ENCODE measurements at places on chromosomes 1 and 21.

DNA sequence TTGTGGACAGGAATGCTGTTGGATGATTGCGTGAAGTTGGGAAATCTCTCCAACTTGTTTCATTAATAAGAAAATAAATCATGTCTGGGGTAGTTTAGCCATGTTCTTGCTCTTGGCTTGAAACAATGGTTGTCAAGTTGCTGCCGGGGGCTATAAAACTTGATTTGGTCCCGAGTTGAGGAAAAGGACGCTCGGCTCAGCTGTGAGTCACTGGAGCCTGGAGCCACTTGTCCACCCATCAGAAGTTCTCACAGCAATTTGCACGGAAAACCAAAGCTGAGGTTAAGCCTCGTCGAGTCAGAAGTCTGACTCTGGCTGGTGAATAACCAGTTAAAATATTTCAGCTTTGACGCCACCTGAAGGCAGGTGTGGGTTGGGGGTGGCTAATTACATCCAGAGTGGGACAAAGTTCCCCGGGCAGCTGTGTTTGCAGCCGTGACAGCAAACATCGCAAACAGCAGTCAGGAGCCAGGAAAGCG lies 19.7 kb upstream of the RIPK4 start:
- no peak for DNase-seq

GRCh38 chr1:113551728-113552127 lies 161.4 kb downstream of the MAGI3 start:
- DNase-seq = no peak

GRCh38 chr21:20800106-20800505 lies 198.1 kb upstream of the NCAM2 start:
- DNase-seq = no peak

- no peak for DNase-seq
Observed at GRCh38 chr1:151294742-151295462, 12.8 kb downstream of the ZNF687 start.

GRCh38 chr1:41766041-41766440 lies 152.7 kb downstream of the HIVEP3 start:
- no peak for DNase-seq

GRCh38 chr1:96918406-96918805 lies 196.8 kb downstream of the PTBP2 start:
- no peak for DNase-seq

GRCh38 chr1:174791863-174792262 lies 207.9 kb upstream of the CACYBP start:
- DNase-seq = no peak

- DNase-seq = no peak
Observed at GRCh38 chr1:156894001-156894400, 483 bp downstream of the PEAR1 start.

GRCh38 chr1:198647055-198647454 lies 8.2 kb downstream of the PTPRC start:
- no peak for DNase-seq

DNA sequence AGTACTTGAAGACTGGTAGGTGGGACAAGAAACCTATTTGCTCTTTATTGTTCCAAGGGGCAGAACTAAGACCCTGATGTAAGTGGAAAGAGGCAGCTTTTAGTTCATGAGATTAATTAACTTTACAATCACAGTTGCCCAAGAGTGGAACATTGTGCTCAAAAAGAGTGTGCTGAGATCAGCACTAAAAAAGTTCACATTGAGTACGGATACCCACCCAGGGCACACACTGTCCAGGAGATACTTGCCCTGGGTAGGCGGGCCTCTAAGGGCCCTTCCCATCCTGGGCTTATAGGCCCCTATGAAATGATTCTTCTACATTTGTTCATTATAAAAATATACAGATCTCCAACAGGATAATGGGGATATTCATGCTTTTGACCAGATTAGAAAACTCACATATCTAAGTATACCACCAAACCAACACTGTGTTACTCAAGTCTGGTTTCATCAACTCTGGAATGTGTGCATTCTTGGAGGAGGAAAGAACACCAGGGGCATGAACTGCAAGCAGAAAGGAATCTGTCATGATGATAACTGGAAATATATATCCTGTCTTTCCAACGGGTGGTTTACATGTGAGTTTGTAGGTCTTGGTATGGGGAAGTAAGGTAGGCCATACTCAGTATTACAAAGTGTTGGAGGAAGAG lies 626.2 kb downstream of the SMYD3 start:
- no peak for DNase-seq

DNA sequence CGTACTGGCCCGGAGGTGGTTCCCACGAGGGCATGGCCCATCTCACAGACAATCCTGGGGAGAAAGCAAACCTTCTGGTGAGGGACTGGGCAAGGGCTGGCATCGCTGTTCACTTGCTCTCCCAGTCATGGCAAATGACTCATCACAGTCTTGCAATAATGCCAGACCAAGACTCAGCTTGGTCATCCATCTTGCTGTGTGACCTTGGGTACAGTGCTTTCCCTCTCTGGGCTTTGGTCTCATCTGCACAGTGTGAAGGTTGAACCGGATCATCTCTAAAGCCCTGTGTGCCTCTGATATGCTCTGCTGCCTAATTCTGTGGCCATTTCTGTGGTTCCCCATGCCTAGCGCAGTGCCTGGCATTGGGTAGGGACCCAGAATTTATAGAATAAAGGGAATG lies 143.6 kb upstream of the CD34 start:
- no peak for DNase-seq

DNA sequence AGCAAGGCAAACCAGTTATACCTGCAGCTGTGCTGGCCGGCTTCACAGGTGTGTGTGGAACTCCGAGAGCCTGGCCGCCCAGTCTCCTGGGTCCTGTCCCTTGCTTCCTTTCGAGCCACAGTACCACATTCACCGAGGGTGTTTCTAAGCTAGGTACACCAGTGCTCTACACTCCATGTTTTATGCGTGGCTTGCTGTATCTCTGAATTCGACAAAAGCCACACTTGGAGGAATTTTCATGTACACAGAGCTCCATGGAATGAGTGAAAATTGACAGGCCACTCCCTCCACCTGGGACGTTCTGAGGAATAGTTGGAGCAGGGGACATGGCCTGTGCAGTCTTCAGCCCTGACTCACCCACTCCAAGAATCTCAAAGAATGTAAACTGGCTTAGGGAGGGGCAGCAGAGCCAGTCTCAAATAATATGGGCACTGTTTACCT lies 14.0 kb downstream of the ETS2 start:
- DNase-seq = no peak

DNA sequence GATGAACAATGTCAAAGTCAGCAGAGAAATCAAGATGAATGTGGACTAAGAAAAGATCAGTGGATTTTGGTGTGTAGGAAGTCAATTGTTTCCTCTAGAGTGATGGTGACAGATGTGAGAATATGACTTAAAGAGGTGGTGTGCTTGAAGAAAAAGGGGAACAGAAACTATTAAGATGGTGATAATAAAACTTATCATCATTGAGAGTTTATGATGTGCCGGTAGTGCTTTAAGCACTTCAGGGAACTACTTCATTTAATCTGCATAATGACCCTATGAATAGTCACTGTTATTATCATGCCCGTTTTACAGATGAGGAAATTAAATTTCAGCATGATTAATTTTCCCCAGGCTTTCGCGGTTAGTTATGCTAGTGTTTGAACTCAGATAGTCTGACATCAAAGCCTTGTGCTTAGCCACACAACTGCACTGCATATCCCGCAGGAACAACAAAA lies 246.9 kb upstream of the LRRC7 start:
- no peak for DNase-seq

- DNase-seq = no peak
Observed at GRCh38 chr1:74673351-74674111, at the start of gene ERICH3. Gene ERICH3, minus strand, starts transcription at chr1:74673792. Its CDS starts 273 bp downstream, at chr1:74673519.

DNA sequence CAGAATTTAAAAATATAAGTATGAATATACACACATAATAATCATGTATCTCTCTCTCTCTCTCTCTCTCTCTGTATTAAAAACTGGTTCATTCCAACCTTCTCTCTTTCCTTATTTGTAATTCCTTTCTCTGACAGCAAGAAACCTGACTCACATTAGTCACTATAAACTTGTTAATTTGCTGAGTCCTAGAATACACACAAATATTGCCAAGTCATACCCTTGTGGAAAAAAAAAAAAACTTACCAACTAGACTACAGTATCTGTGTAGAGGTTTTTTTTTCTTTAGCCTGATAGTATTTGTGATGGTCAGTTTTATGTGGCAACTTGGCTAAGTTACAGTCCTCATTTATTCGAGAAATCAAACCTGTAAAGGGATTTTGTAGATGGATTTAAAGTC lies 26.3 kb upstream of the NHLH2 start:
- DNase-seq = no peak

DNA sequence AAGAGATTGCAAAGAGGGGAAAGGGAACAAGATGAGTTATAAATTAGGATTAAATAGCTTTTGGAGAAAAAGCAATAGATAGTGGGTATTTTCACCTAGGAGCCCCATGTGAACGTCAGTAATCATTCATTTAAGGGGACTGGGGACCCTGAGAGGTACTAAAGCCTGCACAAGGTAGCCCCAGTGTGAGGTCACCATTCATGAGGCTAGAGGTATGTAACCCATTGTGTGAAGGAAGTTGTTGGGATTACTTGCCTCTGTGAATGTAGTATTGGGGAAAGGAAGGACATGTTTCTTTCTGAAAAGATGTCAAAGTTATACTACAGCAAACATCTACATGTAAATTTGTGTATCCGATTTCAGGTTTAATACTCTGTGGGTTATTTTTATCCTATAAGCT lies 276.8 kb downstream of the TBX15 start:
- no peak for DNase-seq

- DNase-seq = no peak
Observed at GRCh38 chr1:221916176-221916575, 174.3 kb upstream of the DUSP10 start.

GRCh38 chr1:157695417-157695816 lies 5.2 kb downstream of the FCRL3 start:
- DNase-seq = no peak

- DNase-seq = no peak
Observed at GRCh38 chr1:84550826-84551225, 23.4 kb downstream of the CTBS start.

GRCh38 chr1:179753061-179753460 lies 10.0 kb downstream of the FAM163A start:
- no peak for DNase-seq

DNA sequence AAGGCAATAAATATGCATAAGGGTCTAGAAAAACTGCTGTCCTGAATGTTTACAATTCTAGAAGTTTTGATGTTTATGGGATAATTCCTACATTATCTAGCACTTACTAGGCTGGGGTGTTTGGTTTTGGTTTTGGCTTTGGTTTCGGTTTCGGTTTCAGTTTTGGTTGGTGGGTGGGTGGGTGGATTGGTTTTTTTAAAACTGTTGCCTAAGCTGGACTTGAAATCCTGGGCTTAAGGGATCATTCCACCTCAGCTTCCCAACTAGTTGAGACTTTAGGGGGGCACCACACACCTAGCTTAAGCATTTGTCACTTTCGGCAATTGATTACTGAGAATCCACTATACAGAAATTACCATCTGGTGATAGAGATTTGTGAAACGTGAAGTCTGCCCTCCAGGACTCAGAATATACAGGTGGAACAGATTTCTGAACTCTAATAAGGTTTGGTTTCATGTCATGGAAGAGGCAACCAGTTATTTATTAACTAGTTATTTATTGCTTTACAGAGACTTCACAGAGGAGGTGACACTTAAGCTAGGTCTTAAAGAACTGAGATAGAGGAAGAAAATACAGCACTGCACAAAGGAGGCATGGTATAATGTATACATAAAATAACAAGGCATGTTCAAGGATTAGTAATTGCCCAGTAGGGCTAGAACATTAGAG lies 69.6 kb downstream of the PIK3R3 start:
- no peak for DNase-seq

- DNase-seq = no peak
Observed at GRCh38 chr1:117710710-117711109, 104.9 kb downstream of the TENT5C start.

DNA sequence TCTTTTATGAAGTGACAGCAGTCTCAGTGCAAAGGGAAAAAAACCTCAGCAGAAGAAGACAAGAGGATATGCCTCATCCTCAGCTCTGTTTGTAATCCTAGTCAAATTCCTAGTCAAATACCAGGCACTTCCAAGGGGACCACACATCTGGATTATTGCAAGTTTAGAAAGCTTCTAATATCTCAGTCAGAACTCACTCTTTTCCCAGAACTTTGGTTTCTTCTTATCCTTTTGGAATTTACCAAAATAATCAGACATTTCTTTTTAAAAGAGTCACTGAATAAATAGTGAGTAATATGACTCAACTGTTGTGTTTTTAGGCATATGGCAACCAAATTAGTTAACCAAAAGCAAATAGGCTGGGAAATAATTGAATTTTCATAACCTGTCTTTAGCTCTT lies 47.8 kb downstream of the PRRX1 start:
- DNase-seq = no peak

DNA sequence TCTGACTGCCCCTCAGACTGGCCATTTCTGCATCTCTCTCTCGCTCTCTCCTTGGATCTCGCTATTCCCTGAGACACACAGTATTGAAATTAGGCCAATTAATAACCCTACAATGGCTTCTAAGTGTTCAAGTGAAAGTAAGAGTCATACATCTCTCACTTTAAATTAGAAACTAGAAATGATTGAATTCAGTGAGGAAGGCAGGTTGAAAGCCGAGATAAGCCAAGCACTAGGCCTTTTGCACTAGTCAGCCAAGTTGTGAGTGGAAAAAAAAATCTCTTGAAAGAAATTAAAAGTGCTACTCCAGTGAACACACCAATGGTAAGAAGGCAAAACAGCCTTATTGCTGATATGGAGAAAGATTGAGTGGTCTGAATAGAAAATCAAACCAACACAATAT lies 51.2 kb downstream of the SLC9C2 start:
- no peak for DNase-seq

GRCh38 chr1:220511785-220512184 lies 16.2 kb upstream of the MARK1 start:
- no peak for DNase-seq

- DNase-seq = no peak
Observed at GRCh38 chr1:95115708-95116137, 1.4 kb upstream of the TLCD4 start.

DNA sequence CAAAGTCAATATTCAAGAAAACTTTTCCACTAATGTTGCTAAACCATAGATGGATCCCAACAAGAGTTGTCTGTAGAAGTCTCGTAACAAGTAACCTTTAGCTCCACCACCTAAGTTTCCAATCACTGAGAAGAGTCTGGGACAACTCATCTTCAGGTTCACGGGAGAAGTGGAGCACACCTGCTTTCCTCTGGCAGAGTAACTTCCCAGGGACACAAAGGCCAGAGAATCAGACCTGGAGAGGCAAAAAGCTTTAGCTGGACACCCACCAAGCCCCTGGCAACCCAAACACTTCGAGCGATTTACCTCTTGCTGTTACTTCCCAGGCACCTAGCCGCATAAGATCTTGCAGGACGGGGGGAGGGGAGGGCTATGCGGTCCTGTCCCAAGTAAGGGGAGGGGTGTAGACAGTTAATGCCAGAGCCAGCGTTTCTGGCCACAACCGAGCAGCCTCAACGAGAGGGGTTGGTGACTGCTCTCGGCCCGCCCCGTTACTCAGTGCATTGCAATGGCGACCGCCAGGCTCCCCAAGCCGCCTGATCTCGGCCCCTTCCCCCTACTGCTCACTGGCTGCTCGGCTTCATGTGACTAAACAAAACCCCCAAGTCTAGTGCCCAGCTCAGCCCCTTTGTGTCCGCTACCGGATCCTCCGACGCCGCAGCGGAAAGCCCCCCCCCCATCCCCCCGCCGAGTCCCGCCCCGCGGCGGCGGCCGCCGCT lies 709 bp downstream of the ZNF644 start:
- DNase-seq = peak; percentile 90
